Memory B cell (primary cell): ENCODE measurements at places on chromosomes 11 and 22.

- H3K36me3 ChIP-seq: no peaks in the 10 kb centered on the region
- no peak for DNase-seq
- no peaks in the 10 kb centered on the region for H3K27me3 ChIP-seq
- H3K27ac ChIP-seq: no peak overlapping the region
Measured at GRCh38 chr11:95500466-95500865, 269.5 kb upstream of the SESN3 start.

- no peak overlapping the region for H3K4me3 ChIP-seq
- H3K27ac ChIP-seq: no peak overlapping the region
- H3K27me3 ChIP-seq: no peaks in the 10 kb centered on the region
- H3K4me1 ChIP-seq: peaks cover 13% of the 10 kb centered on the region
Measured at GRCh38 chr11:128407962-128408361, 179.4 kb downstream of the ETS1 start.

DNA sequence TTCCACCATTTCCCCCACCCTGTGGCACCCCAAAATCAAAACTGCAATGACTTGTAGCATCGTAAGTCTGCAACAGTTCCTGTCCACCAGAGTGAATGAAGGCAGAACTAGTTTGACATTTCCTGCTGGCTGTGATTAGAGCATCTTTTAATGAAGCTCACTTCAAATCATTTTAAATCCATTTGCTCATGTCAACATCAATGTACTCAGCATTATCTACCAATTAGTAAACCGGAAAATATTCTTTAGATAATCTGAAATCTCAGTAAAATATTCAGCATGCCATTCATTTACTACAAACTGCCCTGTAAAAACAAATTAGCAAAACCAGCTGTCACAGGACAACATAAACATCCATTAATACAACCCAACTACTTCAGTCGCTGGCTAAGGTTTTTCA, 38.1 kb downstream of the CADM1 start:
- H3K4me3 ChIP-seq: no peak overlapping the region
- DNase-seq: no peak
- H3K27me3 ChIP-seq: peaks cover 1% of the 10 kb centered on the region
- H3K4me1 ChIP-seq: peaks cover 6% of the 10 kb centered on the region

DNA sequence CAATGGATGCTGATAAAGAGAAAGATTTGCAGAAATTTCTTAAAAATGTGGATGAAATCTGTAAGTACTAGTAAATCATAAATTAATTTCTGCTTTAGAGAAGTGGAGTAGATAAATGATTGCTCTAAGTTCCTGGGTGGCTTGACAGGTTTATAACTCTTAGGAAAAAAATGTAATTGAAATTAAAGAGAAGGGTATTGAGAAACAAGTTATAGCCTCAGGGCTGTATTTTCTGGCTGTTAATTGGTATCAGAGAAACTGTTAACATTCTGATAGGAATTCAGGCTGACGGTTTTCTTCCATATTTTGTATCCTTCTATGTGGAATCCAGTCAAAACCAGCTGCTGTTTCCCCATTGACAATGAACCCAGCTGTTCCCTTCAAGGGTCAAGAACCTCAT, 1.9 kb downstream of the TTC12 start:
- peaks cover 13% of the 10 kb centered on the region for H3K4me1 ChIP-seq
- H3K36me3 ChIP-seq: peaks cover 29% of the 10 kb centered on the region
- H3K27me3 ChIP-seq: no peaks in the 10 kb centered on the region
- no peak overlapping the region for H3K4me3 ChIP-seq
- DNase-seq: no peak

GRCh38 chr11:80241766-80242165, 800.9 kb upstream of the TENM4 start:
- no peaks in the 10 kb centered on the region for H3K36me3 ChIP-seq
- no peaks in the 10 kb centered on the region for H3K27me3 ChIP-seq
- H3K4me3 ChIP-seq: no peak overlapping the region
- no peak overlapping the region for H3K27ac ChIP-seq

GRCh38 chr11:33065445-33066178, 26.2 kb downstream of the TCP11L1 start:
- no peaks in the 10 kb centered on the region for H3K27me3 ChIP-seq
- H3K27ac ChIP-seq: no peak overlapping the region
- H3K4me3 ChIP-seq: no peak overlapping the region
- H3K36me3 ChIP-seq: peaks cover 12% of the 10 kb centered on the region
- peaks cover 18% of the 10 kb centered on the region for H3K4me1 ChIP-seq

- H3K36me3 ChIP-seq: peaks cover 21% of the 10 kb centered on the region
- H3K4me3 ChIP-seq: no peak overlapping the region
- H3K27me3 ChIP-seq: no peaks in the 10 kb centered on the region
- H3K27ac ChIP-seq: no peak overlapping the region
Measured at GRCh38 chr22:19043121-19044085, 78.8 kb downstream of the DGCR2 start.
